ENCODE measurements at places on chromosomes 5 and 9. TPM values are rescaled to one million over a fixed set of nuclear protein-coding genes. Genes with fewer than 3 reads are reported as not detected.

Gene CKMT2
- total RNA-seq, result not detected

Gene FAT2
- total RNA-seq, result not detected

Gene ANKRA2
- 23.9 TPM for total RNA-seq

Gene CD72
- total RNA-seq, result 11.8 TPM

DNA sequence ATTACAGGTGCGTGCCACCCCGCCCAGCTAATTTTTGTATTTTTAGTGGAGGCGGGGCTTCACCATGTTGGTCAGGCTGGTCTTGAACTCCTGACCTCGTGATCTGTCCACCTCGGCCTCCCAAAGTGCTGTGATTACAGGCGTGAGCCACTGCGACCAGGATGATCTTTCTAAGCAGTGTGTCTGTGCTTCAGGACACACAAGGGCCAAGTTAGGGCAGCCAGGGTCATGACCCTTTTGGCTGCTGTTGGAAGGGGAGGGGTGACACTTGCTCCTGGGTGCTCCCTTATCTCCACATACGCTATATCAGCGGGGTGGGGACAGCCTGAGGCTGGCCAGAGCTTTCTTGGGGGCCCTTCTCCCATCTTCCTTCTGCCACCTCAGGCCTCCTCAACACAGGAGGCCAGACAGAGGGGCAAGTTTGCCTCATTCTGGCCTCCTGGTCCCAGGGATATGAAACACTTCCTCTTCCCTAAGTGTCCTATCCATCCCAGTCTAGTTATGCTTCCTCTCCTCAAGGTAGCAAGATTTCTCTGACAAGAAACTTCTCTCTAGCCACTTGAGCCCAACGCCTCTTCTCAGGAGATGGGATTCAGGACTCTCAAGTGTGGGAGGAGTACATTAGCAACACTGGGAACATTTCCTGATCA lies 1.9 kb upstream of the ZNF79 start:
- DNase-seq, result no peak

GRCh38 chr5:140677947-140678346 lies 4.6 kb upstream of the DND1 start:
- no peak for DNase-seq

GRCh38 chr9:121943463-121943862 lies 149.6 kb downstream of the TTLL11 start:
- DNase-seq, result no peak

GRCh38 chr5:154199671-154200220 lies 9.2 kb downstream of the GALNT10 start:
- no peak for DNase-seq

- no peak for DNase-seq
Measured at GRCh38 chr5:135880278-135880677, 15.4 kb downstream of the IL9 start.

GRCh38 chr5:82991678-82992323 lies 85.4 kb downstream of the TMEM167A start:
- DNase-seq, result no peak

- DNase-seq, result no peak
Measured at GRCh38 chr5:154966081-154966841, 25.4 kb downstream of the MRPL22 start.

Measured in activated CD4-positive, alpha-beta memory T cell treated with anti-CD3 and anti-CD28 coated beads, Interleukin-2, amount 10 ng/mL, durations not matched to agents 7 days and 5 days (primary cell).